ENCODE measurements at places on chromosomes 1 and 21. TPM values are rescaled to one million over a fixed set of nuclear protein-coding genes. Genes with fewer than 3 reads are reported as not detected.

GRCh38 chr1:89705901-89706699 lies 73.2 kb downstream of the LRRC8C start:
- DNase-seq, result no peak

- DNase-seq, result no peak
These were observed 278.3 kb upstream of the NRIP1 start for GRCh38 chr21:15343066-15343465.

DNA sequence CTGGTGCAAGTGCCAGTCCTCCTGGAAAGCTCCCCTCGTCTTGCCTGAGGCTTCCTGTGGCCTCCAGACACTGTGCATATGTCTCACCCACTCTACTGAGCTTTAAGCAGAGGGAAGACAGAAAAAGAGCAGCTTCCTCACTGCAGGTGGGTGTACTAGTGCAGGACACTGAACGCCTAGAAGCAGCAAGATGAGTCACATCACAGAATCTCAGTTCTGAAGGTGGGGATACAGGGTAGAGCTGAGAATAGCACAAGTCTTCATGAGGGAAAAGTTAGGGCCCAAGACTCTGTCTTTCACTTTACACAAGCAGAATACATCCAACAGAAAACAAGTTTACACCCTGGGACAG lies 37.4 kb downstream of the PCAT6 start:
- no peak for DNase-seq

- DNase-seq, result no peak
These were observed 107.4 kb upstream of the KIAA1614 start for GRCh38 chr1:180805316-180805715.

CD2 gene
- 1.4 TPM for total RNA-seq

SPATA17 gene
- not detected for total RNA-seq

NEGR1 gene
- total RNA-seq, result 10.4 TPM

GRCh38 chr1:194273660-194274059 lies 1087.2 kb upstream of the B3GALT2 start:
- no peak for DNase-seq

CLK2 gene
- total RNA-seq, result 50.7 TPM

UTP11 gene
- total RNA-seq, result 14.6 TPM

TMEM51 gene
- total RNA-seq, result 2.0 TPM

GRCh38 chr1:181140891-181141290 lies 52.4 kb downstream of the IER5 start:
- no peak for DNase-seq

RHOU gene
- 23.0 TPM for total RNA-seq

DNA sequence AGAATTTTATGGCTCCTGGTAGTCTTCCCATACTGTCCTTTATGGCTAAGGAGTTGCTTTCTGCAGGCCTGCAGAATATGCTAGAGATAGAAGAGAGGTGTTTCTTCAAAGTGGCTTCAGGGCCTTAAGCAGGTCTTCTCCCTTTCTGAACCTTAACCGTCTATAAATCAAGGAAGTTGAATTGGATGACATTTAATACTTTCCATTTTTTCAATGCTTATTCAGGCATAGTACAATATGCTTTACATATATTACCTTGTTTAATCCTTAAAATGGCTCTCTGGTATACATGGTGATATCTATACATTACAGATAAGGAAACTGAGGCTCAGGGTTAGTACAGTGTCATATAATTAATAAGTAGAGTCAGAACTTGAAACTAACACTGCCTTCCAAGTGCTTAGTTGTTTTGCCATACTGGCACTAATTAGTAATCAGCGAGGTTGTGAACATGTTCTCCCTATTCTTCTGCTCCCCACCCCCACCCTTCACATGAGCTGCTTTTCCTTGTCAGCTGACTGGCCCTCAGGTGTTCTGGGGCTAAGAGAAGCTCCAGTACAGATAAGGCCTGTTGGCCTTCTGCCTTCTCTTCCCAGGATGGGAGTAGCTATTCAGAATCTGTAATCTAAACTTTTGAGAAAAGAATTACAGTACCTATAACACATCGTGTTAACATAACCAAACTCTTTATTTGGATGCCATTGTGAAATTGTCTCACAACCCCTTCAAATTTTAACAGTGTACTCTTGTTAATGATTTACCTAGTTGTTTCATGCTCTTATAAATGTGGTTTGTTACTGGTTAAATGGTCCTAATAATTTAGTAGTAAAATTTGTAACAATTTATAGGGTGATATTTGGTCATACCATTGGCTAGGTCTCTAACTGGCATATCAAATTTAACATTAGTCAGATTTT lies 13.6 kb downstream of the NFYC start:
- no peak for DNase-seq

Data from thoracic aorta (tissue), 2 donors.